ENCODE measurements at places on chromosomes 13 and 19. TPM values are rescaled to one million over a fixed set of nuclear protein-coding genes. Genes with fewer than 3 reads are reported as not detected.

OSCAR gene
- 2.4 TPM for total RNA-seq

NLRP11 gene
- not detected for total RNA-seq

ADGRE3 gene
- not detected for total RNA-seq

TPTE2 gene
- total RNA-seq: not detected

CD22 gene
- total RNA-seq: 29.8 TPM

ZNF546 gene
- total RNA-seq: 3.6 TPM

PPP5C gene
- 74.7 TPM for total RNA-seq

ZNF628 gene
- total RNA-seq: 19.3 TPM

SIAH3 gene
- total RNA-seq: not detected

MAST1 gene
- total RNA-seq: 11.9 TPM

SIGLEC5 gene
- total RNA-seq: not detected

ZNF724 gene
- 8.7 TPM for total RNA-seq

ZNF613 gene
- 4.8 TPM for total RNA-seq

MIA gene
- total RNA-seq: 2.7 TPM

ITPKC gene
- 22.1 TPM for total RNA-seq

SLC44A2 gene
- total RNA-seq: 239 TPM

KIR2DL4 gene
- not detected for total RNA-seq

RPL28 gene
- 2,547 TPM for total RNA-seq

CD209 gene
- total RNA-seq: not detected

LPAR2 gene
- 27.4 TPM for total RNA-seq

PTH2 gene
- not detected for total RNA-seq

ZNF730 gene
- 2.7 TPM for total RNA-seq

BCAM gene
- total RNA-seq: 146 TPM

ZFP14 gene
- 6.7 TPM for total RNA-seq

CEACAM20 gene
- not detected for total RNA-seq

ZNF560 gene
- total RNA-seq: 2.4 TPM

CADM4 gene
- total RNA-seq: 68.3 TPM

RFXAP gene
- 5.6 TPM for total RNA-seq

WDR62 gene
- 17.0 TPM for total RNA-seq

DMKN gene
- total RNA-seq: 135 TPM

ETV2 gene
- 2.1 TPM for total RNA-seq

CHAF1A gene
- 30.0 TPM for total RNA-seq

TRPM4 gene
- total RNA-seq: 62.3 TPM

TMPRSS9 gene
- 0.10 TPM for total RNA-seq

CERS1 gene
- 2.7 TPM for total RNA-seq

RFPL4A gene
- not detected for total RNA-seq

OR7C1 gene
- total RNA-seq: not detected

POSTN gene
- total RNA-seq: not detected

FGF22 gene
- total RNA-seq: not detected

DACH1 gene
- total RNA-seq: 0.53 TPM

NCAN gene
- total RNA-seq: not detected

CEACAM1 gene
- total RNA-seq: 1.6 TPM

IRS2 gene
- total RNA-seq: 39.2 TPM

PTPRH gene
- total RNA-seq: 21.4 TPM

ZNF441 gene
- 1.7 TPM for total RNA-seq

CRX gene
- total RNA-seq: not detected

KLK12 gene
- not detected for total RNA-seq

FPR2 gene
- not detected for total RNA-seq

CYP2F1 gene
- not detected for total RNA-seq

PSG3 gene
- total RNA-seq: not detected

FLT3LG gene
- 5.3 TPM for total RNA-seq

KASH5 gene
- 0.39 TPM for total RNA-seq

Measured in PC-9 (cell line).